ENCODE measurements at places on chromosomes 2 and 18.

DNA sequence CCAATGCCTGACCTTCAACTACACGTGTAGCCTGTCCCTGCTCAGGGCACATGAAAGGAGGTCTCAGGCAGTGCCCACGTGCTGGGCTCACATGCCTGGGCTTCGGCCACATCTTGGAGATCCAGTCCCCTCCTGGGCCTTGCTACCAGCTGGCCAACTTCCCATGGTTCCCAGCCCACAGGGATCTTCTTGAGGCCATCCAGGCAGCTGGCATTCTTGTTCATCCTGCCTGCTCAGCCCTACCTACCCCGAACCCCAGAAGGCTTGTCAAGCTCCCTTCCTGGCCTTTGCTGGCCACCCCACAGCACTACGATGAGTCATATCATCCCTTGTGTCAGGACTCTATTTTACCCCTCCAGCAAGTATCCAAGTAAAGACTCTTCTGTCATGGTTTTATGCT is 97.1 kb downstream of the ZBTB7C start:
- DNase-seq: no peak
- H3K4me3 ChIP-seq: no peak overlapping the region
- no peaks in the 10 kb centered on the region for H3K4me1 ChIP-seq
- no peaks in the 10 kb centered on the region for H3K36me3 ChIP-seq
- peaks cover 47% of the 10 kb centered on the region for H3K27me3 ChIP-seq
- no peak overlapping the region for H3K27ac ChIP-seq

GRCh38 chr18:73979742-73980141 is 167.9 kb downstream of the FBXO15 start:
- no peak overlapping the region for H3K27ac ChIP-seq
- no peak overlapping the region for H3K4me3 ChIP-seq
- no peaks in the 10 kb centered on the region for H3K36me3 ChIP-seq
- no peak for DNase-seq
- no peaks in the 10 kb centered on the region for H3K27me3 ChIP-seq
- no peaks in the 10 kb centered on the region for H3K4me1 ChIP-seq

DNA sequence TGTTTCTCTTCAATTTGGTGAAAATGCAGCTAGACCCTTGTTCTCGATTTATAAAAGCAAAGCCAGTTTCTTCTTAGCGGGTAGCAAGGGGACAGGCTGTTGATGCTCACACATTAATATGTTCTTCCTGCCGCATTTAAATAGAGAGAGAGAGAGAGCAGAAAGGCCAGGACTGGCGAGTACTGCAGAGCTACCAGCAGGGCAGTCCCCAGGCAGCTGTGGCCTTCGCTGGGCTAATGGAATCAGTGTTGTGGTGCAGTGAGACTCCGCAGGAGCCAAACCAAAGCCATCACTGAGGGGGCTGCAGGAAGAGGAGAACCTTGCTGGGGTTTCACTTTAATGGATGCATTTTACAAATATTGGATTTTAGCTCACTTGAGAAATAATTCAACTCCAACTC is 223.6 kb downstream of the ACTR3 start:
- DNase-seq: no peak
- peaks cover 2% of the 10 kb centered on the region for H3K27me3 ChIP-seq
- no peak overlapping the region for H3K27ac ChIP-seq
- no peaks in the 10 kb centered on the region for H3K36me3 ChIP-seq

GRCh38 chr2:179247318-179248023 is 17.2 kb downstream of the SESTD1 start:
- H3K4me3 ChIP-seq: no peak overlapping the region
- H3K4me1 ChIP-seq: peaks cover 20% of the 10 kb centered on the region
- H3K27me3 ChIP-seq: no peaks in the 10 kb centered on the region
- DNase-seq: no peak
